ENCODE measurements at places on chromosomes 3 and 15.

DNA sequence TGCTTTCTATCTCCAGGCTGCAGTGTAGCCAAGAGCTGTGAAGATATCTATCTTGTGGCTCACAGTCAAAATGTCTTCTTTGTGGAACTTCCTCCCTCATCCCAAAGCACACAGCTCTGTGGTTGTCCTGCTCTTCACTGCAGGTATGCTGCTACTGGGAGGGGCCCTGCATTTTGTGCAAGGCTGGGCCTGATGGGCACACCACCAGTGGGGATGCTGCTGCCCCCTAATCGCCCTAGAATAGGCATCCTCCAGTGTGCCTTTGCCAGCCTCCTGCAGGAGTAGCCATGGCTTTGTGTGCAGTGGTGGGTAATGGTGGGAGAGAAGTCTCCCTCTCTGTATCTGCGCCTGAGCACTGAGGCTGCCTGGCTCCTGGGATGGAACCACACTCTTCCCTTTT, 297.3 kb downstream of the DOCK3 start:
- no peak for DNase-seq

GRCh38 chr15:96358001-96358801, 27.7 kb downstream of the NR2F2 start:
- no peak for DNase-seq

DNA sequence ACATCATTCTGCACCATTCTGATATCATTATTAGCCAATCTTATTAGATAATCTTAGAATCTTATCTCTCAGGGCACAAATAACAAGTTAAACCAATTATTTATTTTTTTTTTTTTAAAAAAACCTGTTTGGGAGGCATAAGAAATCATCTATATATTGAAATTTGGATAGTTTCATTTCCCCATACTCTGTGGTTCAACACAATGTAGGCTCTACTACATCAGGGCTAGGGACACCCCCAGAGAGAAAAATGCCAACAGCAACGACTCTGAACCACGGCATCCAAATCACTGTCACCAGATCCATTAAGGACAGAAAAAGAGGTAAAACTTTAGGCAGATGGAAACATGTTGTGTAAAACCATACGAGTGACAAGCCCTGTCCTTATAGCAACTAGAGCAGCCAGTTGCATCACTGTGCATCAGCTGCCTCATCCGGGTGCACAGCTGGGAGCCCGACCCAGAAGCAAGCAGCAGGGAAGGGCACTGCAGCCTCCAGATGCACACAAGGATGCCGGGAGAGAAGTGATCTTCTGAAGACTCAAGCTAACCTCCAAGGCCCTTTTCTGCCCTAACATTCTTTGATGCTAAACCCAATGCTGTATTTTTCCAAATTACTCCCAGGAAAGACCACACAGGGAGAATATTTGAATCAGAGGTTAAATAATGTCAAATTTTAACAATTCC, 381.1 kb downstream of the CTNNB1 start:
- no peak for DNase-seq

GRCh38 chr15:90046911-90047392, 45.8 kb downstream of the ZNF710 start:
- DNase-seq = no peak

- DNase-seq = no peak
These were observed 74.2 kb downstream of the SPSB4 start for GRCh38 chr3:141125351-141125750.

DNA sequence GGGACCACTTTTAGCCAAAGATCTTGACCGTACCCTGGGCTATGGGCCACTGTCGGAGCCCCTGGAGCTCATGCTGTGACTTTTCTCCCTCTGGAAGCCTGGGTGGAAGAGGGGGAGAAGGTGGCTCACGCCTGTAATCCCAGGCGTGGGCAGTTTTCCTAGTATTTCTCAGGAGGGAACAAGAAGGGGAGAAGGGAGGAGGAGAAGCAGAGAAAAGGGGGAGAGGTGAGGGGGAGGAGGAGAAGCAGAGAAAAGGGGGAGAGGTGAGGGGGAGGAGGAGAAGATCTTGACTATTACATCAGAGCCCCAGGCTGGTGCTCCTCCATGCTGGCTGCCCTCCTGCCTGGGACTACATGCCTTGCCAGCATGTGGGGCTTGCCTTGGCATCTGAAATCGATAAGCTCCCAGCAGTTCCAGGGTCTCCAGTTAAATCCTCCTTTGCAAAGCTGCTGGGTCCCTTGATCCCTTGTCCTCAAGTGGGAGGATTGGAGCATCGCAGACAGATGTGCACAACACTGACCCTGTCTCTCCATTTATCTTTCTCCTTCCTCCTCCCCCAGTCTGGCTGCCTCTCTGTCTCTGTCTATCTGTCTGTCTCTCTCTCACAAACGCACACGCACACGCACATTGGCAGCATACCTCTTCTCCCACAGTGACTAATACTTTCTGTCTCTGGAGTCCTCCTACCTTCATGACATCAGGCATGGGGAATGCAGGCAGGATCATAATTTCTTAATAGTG, 41.6 kb downstream of the MRAS start:
- DNase-seq = no peak

DNA sequence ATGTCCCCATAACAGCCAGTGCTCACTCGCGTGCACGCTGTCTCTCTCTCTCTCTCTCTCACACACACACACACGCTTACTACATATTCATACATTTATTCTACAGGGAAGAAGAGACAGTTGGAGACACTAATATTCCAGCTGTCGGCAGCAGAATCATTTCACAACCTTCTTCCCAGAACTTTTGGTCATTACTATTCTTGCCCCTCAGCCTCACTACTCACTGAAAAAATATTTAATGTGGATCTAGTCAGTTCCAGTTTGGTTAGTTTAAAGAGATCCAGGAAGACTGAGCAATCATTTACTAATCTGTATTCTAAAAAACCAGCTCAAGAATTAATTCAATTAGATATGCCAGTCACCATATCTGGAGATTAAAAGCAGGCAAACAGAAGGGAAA, 394.9 kb downstream of the PTPRG start:
- no peak for DNase-seq

- DNase-seq = no peak
These were observed 30.0 kb upstream of the MINAR1 start for GRCh38 chr15:79402136-79402535.

DNA sequence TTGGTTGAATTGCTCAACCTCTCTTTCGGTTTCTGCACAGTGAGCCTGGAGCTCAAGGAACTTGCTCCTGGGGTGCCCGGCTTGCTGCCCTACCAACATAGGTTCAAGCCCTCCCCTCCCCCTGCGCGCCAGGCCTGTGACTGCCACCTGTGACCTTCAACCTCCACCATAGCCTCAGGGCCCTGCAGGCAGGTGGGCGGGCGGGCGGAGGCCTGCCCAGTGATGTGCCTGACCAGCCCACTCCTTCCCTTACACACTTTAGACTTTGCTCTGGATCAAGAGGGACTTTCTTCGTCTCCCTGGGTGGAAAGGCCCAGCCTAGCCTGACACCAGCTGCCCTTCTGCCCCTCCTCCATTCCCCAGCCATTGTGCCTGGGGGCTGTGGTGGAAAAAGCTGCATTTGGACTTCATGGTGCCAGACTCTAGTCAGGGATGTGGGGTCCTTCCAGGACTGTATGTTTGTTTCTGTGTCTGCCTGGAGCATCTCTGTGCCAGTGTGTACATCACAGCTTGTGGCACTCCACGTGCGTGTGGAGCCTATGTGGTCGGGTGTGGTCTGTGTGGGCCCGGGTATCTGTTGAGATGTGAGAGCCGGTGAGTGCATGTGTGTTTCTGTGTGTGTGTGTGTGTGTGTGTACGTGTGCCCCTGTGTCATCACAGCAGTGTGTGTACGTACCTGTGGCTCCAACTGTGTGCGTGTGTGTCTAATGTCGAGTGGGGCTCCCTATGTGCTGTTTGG, 9.5 kb downstream of the PRKCD start:
- no peak for DNase-seq

DNA sequence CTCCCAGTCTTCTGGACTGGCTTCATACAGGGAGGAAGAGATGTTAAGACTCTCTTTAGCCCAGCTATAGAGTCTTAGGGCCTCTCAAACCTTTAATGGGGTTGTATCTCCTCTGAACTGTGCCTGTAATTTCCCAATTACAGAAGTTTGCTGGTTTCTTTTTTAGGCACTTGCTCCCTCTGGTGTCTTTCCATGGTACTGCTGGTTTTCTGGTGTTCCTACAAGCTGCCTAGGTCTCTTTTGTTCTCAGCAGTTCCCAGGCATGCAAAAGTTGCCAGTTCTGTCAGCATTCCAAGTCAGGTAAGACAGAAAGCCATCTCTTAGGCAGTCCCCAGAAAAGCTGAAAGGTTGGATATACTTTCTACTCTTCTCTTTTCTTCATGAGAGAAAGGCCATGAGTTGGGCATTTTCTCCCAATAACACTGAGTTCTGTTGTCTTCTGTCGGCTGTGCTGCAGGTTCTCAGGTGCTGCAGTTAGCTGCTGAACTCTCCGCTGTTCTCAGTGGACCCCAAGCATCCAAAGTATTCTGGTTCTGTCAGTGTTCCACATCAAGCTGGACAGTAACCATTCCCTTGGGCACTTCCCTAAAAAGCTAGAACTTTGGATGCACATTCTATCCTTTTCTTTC, 54.4 kb upstream of the EHHADH start:
- DNase-seq = no peak

GRCh38 chr3:157695586-157695985, 192.4 kb upstream of the VEPH1 start:
- DNase-seq = no peak

DNA sequence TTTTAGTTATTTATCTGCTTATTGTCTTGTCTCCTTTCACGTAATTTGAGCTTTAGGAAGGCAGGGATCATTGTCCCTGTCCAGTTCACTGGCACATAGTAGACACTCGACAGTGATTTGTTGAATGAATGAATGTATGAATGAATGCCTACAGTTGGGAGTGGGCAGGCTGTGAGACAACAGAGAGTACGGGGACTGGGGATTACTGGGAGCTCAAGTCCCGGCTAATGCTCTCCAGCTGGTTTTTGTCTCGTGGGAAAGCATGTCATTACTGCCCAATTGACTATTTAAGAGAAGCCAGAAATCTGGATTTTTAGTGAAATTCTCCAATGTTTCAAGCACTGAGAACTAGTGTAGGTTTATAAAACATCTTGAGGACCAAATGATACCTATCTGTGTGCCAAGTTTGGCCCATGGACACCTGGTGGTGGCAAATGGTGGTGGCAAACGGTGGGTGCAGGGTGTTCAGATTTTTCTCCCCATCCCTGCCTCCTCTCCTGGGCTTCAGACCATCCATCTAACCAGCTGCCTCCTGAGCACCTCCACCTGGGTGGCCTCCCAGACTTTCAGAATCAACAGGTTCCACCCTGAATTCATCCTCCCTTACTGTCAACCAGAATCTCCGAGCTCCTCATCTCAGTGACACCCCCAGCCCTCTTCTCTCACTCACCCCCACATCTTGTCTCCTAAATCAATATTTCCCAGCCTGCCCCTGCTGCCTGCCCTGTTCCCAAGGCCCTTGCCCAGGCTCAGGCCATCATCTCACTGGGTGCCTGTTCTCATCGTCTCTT, 36.2 kb upstream of the TRH start:
- DNase-seq = no peak

DNA sequence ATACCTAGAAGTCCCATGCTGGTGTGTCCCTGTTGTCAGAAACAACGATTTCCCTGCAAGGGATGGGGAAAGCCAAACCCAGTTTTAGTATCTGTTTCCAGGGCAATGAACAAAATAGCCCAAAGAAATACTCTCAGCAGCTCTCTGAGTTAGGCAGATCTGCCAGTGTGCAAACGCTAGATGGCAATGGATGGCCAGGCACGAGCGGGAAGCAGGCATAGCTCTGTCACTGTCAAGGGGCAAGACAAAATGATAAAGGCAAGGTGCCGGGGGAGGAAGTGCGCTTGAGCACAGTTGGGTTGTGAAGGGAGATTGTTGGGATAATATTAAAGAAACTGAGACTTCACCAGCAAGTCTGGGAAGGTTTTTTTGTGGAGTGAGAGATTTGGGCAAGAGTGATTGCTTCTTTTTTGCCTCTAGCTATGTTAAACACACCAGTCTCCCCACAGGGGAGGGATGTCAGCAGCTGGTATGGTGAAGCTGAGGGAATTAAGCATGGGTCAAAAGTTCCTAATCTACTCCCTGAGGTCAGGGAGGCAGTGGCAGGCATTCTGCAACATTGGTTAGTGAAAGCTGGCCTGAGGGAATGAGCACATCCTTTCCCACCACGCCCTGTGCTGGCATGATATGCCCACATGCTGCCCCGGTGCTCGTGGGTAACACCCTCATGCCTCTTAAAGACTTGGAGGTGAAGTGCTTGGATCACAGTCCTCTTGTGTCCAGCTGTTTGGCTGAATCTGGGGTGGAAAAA, 117.5 kb downstream of the PDCD6IP start:
- no peak for DNase-seq

GRCh38 chr15:80550219-80550907, 144.7 kb upstream of the ABHD17C start:
- DNase-seq = no peak

DNA sequence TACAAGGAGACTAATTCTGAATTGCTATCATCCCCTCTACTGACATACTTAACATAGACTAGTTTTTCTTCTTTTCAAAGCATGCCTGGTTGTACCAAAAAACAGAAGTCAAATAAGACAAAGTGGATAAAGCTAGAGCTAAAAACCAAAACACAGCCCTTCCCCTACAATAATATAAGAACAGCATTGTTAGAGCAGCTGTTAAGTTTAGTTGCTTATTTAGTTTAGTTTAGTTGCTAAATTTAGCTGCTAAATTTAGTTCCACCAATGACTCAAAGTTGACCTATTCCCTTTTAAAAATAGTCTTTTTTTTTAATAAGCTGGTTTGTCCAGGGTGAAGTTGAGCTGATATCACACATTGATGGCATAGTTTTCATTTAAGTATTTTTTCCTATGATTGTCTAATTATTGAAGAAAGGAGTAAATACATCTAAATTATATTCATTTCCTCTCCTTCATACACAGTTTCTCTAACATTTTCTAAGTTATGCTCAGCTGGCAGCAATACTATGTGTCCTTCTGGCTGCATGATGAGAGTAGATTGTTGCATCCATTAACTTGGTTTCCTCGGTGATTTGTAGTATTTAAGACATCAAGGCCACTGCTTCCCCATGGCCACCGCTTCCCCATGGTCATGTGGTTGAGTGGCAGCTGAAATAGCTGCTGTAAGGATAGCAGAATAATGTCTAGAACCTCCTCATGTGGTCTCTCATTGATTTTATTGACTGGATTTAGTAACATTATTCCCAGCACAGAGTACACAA, 718.6 kb upstream of the NECTIN3 start:
- no peak for DNase-seq

DNA sequence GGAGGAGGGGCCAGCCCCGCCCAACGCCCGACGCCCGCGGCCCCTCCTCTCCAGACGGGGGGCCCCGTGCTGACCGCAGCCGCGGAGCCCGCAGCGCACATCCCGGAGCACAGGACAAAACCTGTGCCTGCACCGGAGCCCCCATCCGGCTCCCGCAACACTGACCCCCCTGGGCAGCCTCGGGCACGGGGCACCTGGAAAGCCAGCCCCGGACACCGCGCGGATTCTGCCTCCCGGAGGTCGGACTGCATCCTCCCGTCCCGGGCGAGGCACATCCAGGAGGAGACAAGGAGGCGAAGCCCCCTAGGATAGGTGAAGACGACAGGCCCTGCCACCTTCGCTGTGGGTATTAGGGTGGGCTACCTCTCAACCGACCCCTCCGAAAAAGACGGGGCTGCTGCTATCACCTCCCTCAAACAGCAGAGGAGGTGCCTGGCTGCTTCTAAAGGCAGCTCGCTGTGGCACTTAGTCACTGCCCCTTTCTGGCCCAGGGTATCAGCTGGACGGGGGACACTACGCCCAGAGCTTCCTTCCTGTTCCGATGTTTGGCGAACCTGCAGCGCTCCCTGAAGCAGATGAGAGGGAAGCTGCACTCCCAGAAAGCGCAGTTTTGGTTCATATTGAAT, 10.6 kb downstream of the XXYLT1 start:
- DNase-seq = no peak

Data from CD8-positive, alpha-beta memory T cell (primary cell).